ENCODE measurements at places on chromosomes 12 and 14. TPM values are rescaled to one million over a fixed set of nuclear protein-coding genes. Genes with fewer than 3 reads are reported as not detected.

The CFAP73 gene
- polyA plus RNA-seq, result 0.04 TPM

The RDH16 gene
- 0.27 TPM for polyA plus RNA-seq

DNA sequence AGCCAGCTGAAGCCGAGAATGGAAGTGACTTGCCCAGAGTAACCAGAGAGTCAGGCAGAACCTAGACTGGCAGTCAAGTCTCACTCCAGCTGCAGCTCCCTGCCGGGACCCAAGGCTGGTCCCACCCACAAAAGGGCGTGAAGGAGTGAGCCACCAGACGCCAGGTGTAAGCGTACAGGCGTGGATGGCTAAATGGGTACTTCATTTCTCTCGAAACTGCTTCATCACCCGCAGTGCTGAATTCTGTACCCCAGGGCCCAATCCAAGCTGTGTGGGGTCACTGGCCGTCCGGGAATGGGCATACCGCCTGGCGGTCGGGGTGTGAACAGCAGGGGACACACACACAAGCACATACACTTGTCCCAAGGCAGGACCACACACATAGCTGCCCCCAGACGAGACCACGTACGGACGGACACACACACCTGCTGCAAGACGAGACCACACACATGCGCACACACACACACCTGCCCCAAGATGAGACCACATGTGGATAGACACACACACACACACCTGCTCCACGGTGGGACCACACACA, 34.8 kb downstream of the DEGS2 start:
- no peak for DNase-seq

- DNase-seq, result no peak
Measured at GRCh38 chr12:122423258-122424165, 1.0 kb upstream of the CLIP1 start.

GRCh38 chr12:97628962-97629361, 166.4 kb downstream of the RMST start:
- DNase-seq, result no peak

DNA sequence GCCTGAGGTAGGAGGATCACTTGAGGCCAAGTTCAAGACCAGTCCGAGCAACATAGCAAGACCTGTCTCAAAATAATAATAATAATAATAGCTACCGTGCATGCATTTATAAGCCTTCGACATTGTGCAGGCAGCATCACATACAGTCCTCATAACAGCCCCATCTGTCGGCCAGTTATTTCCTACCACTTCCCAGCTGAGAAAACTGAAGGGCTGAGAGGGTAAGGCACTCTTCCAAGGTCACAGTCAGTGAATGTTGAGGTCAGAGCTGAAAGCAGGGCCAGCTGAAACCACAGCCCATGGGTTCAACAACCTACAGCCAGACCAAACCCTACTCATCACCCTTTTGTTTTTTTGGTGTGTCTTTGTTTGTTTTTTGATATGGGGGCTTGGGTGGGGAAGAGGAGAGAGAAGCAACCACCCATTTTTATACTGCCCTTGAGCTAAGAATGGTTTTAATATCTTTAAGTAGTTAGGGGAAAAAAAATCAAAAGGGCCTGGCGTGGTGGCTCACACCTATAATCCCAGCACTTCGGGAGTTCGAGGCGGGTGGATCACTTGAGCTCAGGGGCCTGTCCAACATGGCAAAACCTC, 16.8 kb upstream of the ITPK1 start:
- no peak for DNase-seq

DNA sequence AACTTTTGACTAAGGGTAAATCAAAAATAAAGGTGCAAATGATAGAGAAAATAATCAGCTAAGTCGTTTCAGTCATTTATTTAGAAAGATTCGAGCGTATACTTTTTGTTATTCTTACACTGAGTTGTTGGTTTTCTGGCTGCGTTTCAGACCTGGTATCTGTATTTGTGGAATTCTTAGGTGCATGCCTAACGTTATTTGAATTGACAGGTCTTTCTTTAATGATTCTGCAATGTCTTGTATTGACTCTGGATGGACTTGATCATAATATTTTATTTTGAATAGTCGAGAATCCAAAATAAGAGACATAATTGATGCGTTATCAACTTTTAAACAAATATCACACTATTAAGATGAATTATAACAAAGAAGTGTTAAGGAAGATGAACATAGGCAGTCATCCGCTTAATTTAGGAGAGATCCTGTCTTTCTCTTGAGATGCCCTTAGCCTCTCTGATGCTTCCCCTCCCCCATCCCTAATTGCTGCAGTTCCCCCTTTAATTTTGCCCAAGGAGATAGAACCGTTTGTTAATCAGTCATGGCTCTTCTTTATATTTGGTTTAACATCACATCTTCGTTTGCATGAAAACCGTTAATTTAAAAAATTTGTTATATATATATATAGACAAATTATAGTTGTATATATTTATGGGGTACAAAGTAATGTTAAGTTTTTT, 1.8 kb downstream of the ALX1 start:
- DNase-seq, result no peak

Measured in heart left ventricle (tissue), 16 donors.